ENCODE measurements at places on chromosomes 3 and 15.

GRCh38 chr15:88179562-88179961, 77.0 kb downstream of the NTRK3 start:
- no peak for DNase-seq

GRCh38 chr15:75153565-75154276, 48.0 kb upstream of the C15orf39 start:
- peak; percentile 65 for DNase-seq

DNA sequence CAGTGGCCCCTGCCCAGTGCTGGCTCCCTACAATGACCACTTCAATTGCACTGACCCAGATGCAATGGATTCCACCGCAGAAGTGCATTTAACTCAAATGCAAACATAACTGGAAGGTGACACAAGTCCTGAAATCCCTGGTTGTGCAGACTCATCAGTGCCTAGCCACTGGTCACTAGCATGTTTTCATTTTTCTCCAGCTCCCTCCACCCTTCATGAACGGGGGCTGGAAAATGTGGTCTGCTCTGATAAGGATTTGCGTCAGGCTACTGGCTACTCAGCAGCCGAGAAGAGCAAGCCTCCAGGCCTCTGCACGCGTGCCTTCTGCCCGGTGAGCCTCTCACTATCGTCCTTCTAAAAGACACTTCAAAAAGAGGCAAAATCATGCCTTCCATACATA, 27.4 kb upstream of the FURIN start:
- no peak for DNase-seq

DNA sequence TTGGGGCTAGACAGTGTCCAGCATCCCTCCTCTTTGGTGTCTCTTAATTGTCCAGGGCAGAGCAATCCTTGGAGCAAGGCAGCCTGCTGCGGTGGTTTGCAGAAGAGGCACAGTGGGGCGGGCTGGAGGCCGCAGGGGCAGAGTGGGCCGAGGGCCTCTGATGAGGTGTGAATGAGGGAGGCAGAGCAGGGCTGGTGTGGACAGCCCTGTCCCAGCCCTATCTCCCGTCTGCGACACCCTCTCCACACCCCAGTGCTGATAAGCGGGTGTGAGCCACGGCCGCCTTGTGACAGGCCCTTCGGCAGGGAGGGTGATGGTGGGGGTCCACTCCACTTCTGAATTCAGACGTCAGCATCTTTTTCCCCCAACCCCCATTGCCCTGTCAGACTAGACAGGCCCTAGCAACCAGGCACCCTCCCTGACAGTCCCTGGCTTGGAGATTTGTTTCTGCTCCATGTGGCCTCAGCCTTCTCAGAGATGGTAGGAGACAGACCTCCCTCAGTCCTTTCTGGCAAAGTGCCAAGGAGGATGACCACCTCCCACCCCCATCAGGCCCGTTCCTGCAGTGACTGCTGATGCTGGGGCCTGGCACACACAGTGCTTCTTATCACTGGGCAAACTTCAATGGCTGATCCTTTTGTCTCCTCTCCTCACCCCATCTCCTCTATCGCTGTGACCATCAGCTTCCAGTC, 37.3 kb downstream of the EXOG start:
- no peak for DNase-seq

- DNase-seq, result no peak
Observed at GRCh38 chr3:120636795-120637401, 40.8 kb downstream of the NDUFB4 start.

DNA sequence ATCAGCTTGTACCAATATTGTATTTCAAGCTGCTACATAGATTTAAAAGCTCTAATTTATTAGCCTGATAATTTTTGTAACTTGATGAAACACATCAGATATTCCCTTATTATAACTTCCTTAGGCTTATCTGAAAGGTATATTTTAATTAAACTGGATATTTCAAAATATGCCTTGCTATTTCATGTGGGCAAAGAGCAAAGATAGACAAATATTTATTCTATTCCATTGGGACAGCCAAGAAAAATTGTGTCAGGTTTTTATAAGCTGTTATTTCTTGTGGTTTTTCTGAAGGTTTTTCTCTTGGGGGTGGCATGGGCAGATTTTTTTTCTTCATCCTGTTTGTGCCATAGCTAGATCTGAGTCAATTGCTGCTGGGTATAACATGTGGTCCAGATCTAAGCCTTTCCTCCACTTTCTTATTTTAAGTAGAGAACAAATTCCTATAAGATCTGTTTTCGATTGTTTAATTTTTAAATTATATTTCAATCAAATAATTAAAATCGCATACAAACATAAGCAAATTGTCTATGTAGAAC, 249.5 kb downstream of the NAALADL2 start:
- DNase-seq, result no peak

GRCh38 chr3:5295191-5295690, 107.7 kb downstream of the EDEM1 start:
- no peak for DNase-seq

DNA sequence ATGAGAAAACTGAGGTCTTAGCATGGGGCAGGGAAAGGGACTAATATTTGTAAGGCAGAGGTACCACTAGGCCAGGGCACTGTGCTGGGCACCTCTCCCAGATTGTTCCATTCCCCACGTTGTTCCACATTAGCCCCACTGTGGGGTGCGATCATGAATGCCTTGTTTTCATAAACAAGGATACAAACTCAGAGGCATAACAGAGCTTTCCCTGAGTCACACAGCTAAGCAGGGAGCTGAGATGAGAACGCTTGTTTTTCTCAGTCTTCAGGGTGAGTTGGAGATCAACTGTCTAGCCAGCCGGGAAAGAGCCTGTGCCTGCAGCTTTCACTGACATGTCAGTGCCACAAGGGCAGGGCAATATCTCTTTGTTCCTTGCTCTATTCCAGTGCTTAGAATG, 47.9 kb upstream of the ITGA11 start:
- no peak for DNase-seq

DNA sequence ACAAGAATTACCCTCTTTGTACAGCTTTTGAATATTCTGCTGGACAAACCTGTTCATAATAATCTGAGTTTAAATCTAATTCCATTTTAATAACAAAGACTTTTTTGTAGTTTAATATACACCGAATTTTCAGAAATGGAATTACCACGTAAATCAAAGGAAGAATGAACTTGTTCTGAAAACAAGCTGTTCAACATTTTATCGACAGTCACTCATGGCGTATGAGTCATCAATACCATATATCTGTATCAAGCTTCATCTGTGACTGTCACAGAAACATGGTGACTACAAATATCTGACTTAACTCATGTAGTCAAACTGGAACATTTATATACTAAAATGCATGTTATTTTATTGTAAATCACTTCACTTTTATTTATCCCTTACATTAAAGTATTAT, 90.0 kb downstream of the EFL1 start:
- DNase-seq, result no peak

DNA sequence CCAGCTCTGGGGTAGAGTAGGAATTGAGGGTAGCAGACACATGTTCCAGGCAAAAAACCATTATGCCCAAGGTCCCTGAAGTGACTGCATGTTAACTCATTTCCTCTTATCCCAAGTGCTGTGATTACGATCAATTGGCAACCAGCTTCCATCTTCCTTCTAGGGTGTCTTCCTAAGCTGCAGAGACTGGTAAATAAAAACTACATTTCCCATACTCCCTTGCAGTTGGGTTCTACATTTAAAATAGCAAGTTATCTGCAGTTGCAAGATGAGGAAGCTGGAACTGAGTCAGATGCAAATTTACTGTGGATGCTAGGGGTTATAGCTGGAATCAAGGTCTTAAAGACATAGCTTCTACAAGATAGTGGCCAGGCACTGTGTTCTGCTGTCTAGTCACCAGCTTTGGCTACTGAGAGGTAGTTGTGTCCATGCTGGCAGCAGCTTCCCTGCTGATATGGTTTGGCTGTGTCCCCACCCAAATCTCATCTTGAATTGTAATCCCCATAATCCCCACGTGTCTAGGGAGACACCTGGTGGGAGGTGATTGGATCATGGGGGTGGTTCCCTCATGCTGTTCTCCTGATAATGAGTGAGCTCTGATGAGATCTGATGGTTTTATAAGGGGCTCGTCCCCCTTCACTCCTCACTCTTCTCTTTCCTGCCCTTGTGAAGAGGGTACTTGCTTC, 51.3 kb upstream of the FBN1 start:
- no peak for DNase-seq

GRCh38 chr3:38811822-38812221, 4.2 kb downstream of the SCN10A start:
- DNase-seq, result no peak

GRCh38 chr15:73305331-73306211, 63.2 kb downstream of the HCN4 start:
- peak; percentile 21 for DNase-seq

DNA sequence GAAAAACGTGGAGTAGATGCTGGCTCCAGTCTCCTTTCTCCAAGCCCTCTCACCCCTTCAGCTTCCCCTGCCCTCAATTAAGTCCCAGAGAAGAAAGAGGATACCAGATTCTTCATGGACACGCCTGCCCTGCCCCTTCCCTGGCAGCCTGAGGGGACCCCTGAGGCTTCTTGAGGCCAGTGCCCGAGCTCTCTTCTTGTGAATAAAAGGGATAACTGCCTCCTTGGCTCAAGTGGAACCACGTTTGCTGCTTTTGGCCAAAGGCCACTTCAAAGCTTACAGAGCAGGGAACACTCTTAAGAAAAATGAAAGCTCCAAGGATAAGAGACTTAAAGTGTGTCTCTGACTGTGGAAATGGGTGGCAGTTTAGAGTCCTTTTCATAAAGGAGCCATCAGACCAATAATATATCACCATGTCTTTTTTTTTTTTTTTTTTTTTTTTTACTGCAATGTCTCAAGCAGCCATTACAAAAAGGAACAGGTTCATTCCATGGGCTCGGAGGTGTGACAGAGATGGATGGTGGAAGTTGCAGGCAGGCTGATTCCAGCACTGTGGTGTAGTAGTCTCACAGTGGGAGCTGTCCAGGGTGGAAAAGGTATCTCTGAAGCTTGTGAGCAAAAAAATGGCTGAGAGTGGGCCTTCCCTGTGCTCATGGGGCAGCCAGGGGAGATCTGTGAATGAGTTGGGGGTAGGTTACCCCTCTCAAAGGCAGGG, 108.8 kb downstream of the SEMA5B start:
- DNase-seq, result peak; percentile 14

DNA sequence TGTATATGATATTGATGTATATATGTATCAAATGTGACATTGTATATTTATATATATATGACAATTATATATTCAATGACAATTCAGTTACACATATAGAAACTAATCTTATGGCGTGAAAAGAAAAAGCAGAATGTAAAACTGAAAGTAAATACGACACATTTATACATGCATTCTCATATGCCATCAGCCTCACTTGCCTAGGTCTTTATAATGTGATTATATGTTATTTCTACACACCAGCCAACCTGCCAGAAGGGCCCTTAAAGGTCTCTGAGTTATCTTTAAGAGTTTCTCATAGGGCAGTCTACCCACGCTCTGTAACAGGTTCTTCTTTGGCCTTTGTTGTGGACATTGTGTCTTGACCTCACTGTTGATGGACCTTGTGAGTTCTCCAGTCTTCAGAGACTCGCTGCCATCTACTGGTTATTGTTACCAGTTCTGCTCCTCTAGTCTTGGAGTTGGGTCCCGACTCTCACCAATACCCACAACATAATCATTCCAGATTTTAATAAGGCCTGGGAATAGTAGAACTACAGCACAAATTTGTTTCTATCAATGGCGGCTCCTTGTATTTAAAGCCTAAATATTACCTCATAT, 371.5 kb upstream of the GOLIM4 start:
- DNase-seq, result no peak

DNA sequence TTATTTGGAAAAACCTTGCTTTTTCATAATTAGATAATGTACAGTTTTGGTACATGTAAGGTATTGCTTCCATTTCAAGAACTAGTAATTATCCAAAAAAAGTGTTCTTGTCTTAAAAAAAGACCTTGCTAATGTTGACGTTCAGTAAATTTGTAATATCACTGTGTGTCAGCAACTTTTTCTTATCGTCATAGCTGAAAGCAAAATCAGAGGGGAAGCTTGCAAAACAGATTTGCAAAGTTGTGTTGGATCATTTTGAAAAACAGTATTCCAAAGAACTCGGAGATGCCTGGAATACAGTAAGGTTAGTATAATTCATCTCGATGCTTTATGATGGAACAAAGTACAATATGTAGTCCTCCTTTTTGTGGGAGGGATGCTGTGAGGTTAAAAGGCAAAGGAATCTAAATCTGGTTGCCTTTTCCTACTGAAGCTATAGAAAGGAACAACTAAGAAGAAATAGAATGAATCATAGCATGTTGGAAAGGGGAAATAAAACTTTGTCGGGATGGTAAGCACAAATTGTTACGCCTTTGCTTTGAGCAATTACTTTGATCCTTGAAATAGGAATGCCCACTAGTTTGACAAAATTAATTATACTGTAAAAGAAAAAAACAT, 1.5 kb downstream of the NSUN3 start:
- DNase-seq, result no peak

DNA sequence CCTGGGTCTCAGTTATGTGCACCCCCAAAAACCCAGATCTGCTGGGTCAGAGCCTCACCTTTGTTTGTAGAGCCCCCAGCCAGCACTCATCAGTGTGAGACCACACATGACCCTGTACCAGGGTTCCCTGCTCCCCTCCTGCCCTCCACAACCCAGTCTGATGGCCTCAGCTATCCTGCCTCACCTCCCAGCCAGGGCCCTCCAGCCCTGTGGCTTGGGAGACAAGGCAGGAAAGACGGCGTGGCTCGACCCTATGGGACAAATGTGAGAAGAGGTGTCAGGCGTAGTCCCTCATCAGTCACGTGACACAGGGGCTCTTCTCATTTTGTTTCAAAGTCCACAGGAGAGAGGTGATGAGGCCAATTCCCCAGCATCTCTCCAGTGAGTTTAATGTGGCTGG, 28.3 kb upstream of the PRR23E start:
- DNase-seq, result no peak

- no peak for DNase-seq
Observed at GRCh38 chr3:14235003-14235911, 56.6 kb downstream of the LSM3 start.

- DNase-seq, result no peak
Observed at GRCh38 chr3:118811236-118811732, 223.4 kb downstream of the IGSF11 start.

- DNase-seq, result no peak
Observed at GRCh38 chr15:55245059-55245458, 44.6 kb downstream of the RAB27A start.

- no peak for DNase-seq
Observed at GRCh38 chr3:168251371-168251770, 155.6 kb upstream of the GOLIM4 start.

DNA sequence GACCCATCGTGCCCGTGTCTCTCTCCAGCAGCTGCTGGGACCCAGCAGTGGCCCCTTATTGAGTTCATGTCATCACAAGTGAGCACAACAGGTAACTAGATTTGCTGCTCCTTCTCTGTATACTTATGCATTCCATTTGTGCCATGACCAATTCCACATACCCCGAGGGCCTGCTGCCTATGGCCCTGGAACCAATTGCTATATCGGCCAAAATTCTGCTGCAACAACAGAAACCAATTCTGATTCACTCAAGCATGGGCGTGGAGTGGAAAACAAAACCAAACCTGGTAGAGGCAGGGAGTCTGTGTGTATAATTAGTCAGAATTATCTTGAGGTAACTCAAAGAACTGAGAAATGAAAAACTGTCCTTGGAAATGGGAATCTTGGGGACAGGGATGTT, 516.6 kb downstream of the EPHB1 start:
- DNase-seq, result no peak
